ENCODE measurements at places on chromosomes 7 and 10.

DNA sequence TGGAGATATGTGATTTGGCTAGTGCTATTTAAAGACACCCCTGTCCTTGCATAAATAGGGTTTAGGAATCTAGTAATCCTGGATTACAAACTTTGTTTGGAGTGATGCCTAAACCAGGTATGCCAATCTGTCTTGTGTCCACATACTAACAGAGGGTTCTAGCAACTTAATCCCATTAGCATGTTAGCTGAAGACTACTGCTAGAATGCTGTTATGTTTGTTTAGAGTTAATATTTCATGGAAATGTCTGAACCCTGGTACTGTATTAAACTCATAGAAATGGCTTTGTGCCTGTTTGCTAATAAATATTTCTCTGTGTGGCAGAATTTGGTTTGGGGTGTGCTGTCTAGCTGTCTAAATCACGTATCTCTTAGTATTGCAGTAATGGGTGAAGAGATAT, 150.8 kb downstream of the PFKFB3 start:
- no peak overlapping the region for H3K27ac ChIP-seq
- no peaks in the 10 kb centered on the region for H3K4me1 ChIP-seq

- no peak overlapping the region for H3K27ac ChIP-seq
- no peaks in the 10 kb centered on the region for H3K36me3 ChIP-seq
- H3K27me3 ChIP-seq = no peaks in the 10 kb centered on the region
- DNase-seq = no peak
- no peak overlapping the region for H3K4me3 ChIP-seq
- no peaks in the 10 kb centered on the region for H3K4me1 ChIP-seq
Measured at GRCh38 chr10:28509286-28509685, 23.6 kb upstream of the WAC start.

DNA sequence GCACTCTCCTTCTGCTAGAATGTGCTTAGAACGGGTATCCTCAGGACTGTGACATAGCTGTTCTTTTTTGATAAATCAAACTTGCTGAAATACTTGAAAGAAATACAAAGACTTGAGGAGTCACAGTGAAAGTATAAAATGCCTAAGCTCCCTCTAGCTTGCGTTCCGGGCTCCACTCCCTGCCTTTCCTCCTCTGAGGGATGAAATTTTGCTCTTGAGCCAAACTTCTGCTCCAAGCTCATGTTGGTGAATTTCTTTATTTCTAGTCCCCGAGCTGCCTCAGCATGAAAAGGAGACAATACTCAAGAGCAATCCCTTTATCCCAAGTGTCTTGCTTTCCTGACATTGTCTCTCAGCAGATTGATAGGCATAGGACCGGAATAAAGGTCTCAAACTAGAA, 499.6 kb upstream of the ADARB2 start:
- H3K27ac ChIP-seq = no peak overlapping the region
- no peak for DNase-seq
- H3K27me3 ChIP-seq = no peaks in the 10 kb centered on the region
- H3K36me3 ChIP-seq = no peaks in the 10 kb centered on the region

DNA sequence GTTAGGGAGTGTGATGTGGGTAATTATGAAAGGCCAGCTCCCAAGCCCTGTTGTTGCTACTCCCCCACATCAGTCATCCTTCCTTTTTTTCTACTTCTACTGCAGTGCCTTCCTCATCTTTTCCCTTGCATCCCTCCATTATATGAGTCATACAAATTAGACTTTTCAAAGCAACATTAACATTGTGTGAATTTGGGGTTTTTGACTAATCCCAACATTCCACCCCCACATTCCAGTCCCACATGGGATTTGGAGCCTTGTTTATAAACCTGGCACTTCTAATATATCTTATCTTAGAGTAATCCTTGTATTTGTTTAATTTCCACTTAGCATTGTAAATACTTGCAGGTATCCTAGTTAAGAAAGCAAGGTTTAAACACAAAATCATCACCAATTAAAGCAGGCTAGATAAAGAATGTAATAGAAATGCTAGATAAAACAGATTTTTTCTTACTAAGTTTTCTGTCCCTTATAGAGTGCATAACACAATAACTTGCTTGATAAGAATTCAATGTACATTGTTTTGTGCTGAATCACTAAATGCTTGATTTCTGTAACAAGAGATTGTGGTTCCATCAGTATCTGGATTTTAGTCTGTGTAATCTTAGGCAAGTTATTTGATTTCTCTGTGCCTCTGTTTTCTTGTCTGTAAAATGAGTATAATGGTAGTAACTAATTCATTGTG, 165.8 kb downstream of the CFTR start:
- no peak overlapping the region for H3K4me3 ChIP-seq
- H3K27me3 ChIP-seq = no peaks in the 10 kb centered on the region
- DNase-seq = no peak
- no peaks in the 10 kb centered on the region for H3K4me1 ChIP-seq
- no peaks in the 10 kb centered on the region for H3K36me3 ChIP-seq

GRCh38 chr7:112172870-112173567, 33.2 kb downstream of the DOCK4 start:
- H3K4me1 ChIP-seq = no peaks in the 10 kb centered on the region
- no peaks in the 10 kb centered on the region for H3K27me3 ChIP-seq
- H3K36me3 ChIP-seq = no peaks in the 10 kb centered on the region
- H3K27ac ChIP-seq = peak overlapping the region; percentile 27

GRCh38 chr10:53314876-53315275, 542.3 kb upstream of the MBL2 start:
- H3K4me3 ChIP-seq = no peak overlapping the region
- H3K36me3 ChIP-seq = no peaks in the 10 kb centered on the region
- H3K27me3 ChIP-seq = no peaks in the 10 kb centered on the region
- DNase-seq = no peak
- H3K4me1 ChIP-seq = no peaks in the 10 kb centered on the region
- H3K27ac ChIP-seq = no peak overlapping the region

DNA sequence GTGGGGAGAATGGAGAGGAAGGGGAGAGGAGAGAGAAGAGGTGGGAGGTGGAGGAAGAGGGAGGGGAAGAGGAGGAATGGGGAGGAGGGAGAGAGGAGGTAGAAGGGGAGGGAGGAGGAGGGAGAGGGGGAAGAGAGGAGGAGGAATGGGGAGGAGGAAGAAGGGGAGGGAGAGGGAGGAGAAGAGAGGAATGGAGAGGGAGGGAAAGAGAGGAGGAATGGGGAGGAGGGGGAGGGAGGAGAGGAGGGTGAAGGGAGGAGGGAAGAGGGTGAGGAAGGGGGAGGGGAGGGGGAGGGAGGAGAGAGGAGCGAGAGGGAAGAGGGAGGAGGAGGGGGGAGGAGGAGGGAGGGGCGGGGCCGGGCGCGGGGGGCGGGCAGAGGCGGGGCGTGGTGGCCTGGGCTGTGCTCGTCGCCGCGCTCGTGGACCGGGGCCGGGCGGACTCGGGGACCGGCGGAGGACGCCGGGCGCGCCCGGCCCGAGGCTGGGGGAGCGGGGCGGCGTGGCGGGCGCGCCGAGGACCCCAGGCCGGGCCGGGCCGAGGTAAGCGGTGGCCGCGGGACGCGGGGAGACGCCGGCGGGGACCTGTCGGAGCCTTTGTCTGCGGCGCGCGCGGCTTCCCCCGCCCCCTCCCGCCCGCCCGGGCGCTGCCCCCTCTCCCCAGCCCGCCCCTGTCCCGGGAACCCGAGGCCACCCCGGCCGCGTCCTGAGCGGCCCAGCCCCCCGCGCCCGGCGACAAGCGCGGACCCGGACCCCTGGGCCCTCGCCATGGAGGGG, at the start of gene SLC29A4:
Gene SLC29A4, plus strand, starts transcription at position 401 of the 774 bp plus-strand sequence. CDS start 4,874 bp downstream, outside the sequence.
- no peak for DNase-seq
- no peaks in the 10 kb centered on the region for H3K4me1 ChIP-seq
- H3K27ac ChIP-seq = peak within 1 kb of the TSS; percentile 4
- peak within 1 kb of the TSS; percentile 27 for H3K4me3 ChIP-seq

GRCh38 chr7:116542618-116543017, 17.8 kb downstream of the CAV1 start:
- H3K4me1 ChIP-seq = no peaks in the 10 kb centered on the region
- H3K27ac ChIP-seq = peak overlapping the region; percentile 28
- no peak for DNase-seq
- H3K36me3 ChIP-seq = no peaks in the 10 kb centered on the region
- no peak overlapping the region for H3K4me3 ChIP-seq

DNA sequence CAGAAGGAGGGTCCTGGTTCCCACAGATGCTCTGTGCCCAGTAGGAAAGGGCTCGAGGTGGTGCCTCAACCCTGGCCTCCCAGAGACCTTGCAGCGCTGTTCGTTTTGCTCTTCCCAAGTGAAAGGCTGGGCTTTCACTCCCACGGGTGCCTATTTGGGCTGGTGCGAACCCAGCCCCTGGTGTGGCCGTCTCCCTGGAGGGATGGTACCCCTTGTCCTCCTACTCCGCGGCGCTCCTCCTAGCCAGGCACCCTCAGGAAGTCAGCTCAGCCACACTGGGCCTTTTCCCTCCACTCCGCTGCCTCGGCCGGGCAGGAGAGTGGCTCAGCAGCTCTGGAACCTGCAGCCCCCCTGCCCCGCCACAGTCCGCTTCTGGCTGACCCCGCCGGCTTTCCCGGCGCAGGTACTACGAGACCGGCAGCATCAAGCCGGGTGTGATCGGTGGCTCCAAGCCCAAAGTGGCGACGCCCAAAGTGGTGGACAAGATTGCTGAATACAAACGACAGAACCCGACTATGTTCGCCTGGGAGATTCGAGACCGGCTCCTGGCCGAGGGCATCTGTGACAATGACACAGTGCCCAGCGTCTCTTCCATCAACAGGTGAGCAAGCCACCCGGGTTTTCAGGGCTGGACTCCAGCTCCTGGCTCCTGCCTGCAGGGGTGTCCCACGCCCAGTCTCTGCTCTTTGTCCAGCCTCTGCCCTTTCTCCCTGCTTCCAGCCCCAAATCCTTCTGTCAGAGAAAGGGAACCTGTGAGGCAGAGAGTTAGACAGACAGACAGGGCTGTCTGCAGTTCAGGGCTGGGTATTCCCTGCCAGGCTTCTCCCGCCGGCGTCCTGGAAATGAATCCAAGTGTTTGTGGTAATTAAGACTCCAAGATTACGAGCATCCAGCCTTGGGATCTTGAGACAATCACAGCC, 5.2 kb downstream of the PAX2 start:
- H3K27me3 ChIP-seq = peaks cover 57% of the 10 kb centered on the region
- no peak overlapping the region for H3K4me3 ChIP-seq
- H3K27ac ChIP-seq = no peak overlapping the region
- no peaks in the 10 kb centered on the region for H3K36me3 ChIP-seq
- no peak for DNase-seq
- no peaks in the 10 kb centered on the region for H3K4me1 ChIP-seq

GRCh38 chr7:2037301-2037807, 195.4 kb downstream of the MAD1L1 start:
- no peaks in the 10 kb centered on the region for H3K27me3 ChIP-seq
- DNase-seq = no peak
- H3K36me3 ChIP-seq = no peaks in the 10 kb centered on the region
- H3K4me1 ChIP-seq = no peaks in the 10 kb centered on the region
- peak overlapping the region; percentile 12 for H3K4me3 ChIP-seq

GRCh38 chr7:136709876-136710275, 158.6 kb upstream of the CHRM2 start:
- no peaks in the 10 kb centered on the region for H3K4me1 ChIP-seq
- no peak overlapping the region for H3K27ac ChIP-seq
- H3K36me3 ChIP-seq = no peaks in the 10 kb centered on the region
- H3K27me3 ChIP-seq = no peaks in the 10 kb centered on the region
- no peak for DNase-seq

DNA sequence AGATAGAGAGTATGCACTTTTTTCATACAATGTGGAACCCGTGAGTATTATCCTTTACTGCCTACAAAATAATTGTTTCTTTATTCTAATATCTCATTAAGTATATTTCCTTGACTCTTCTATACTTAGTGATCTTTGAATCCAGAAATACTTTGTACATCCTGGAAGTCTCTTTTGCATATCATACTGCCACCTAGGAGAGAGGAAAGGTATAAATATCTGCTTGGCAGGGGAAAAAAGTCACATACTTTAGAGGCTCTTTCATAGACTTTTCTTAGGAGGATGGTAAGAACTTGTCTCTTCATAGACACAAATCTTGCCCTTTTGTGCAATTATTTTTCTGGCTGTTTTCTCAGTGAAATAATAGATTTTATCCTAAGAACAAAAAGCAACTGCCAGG, 436.0 kb downstream of the PAXIP1 start:
- DNase-seq = no peak
- H3K4me3 ChIP-seq = no peak overlapping the region
- H3K27me3 ChIP-seq = no peaks in the 10 kb centered on the region
- H3K27ac ChIP-seq = no peak overlapping the region
- H3K4me1 ChIP-seq = no peaks in the 10 kb centered on the region

- DNase-seq = no peak
- H3K4me3 ChIP-seq = no peak overlapping the region
- no peaks in the 10 kb centered on the region for H3K36me3 ChIP-seq
- no peak overlapping the region for H3K27ac ChIP-seq
Measured at GRCh38 chr7:132732321-132732865, 156.1 kb upstream of the PLXNA4 start.

DNA sequence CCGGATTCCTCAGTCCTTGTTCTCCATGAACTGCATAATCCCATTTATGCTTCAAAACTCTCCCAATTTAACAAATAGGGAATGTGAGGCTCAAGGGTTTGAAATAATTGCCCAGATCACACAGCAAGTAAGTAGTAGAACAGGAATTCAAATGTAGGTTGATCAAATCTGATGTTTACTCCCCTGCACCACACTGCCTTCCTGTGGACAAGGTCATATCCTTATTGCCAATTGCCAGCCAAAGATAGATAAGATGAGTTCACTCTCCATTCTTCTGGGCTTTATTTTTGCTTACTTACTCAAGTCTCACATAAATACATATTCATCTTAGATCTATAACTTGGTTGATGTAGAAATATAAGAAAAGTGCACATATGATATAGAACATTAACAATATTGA, 435.2 kb upstream of the ETV1 start:
- no peak for DNase-seq
- no peaks in the 10 kb centered on the region for H3K36me3 ChIP-seq
- H3K4me1 ChIP-seq = no peaks in the 10 kb centered on the region
- H3K27me3 ChIP-seq = no peaks in the 10 kb centered on the region
- no peak overlapping the region for H3K4me3 ChIP-seq

GRCh38 chr7:103573479-103574058, 127.6 kb upstream of the SLC26A5 start:
- H3K4me3 ChIP-seq = no peak overlapping the region
- no peak overlapping the region for H3K27ac ChIP-seq
- no peaks in the 10 kb centered on the region for H3K4me1 ChIP-seq

GRCh38 chr7:105675934-105676371, 94.7 kb upstream of the EFCAB10 start:
- H3K36me3 ChIP-seq = no peaks in the 10 kb centered on the region
- H3K4me3 ChIP-seq = no peak overlapping the region
- H3K4me1 ChIP-seq = no peaks in the 10 kb centered on the region
- H3K27ac ChIP-seq = no peak overlapping the region
- DNase-seq = no peak
- H3K27me3 ChIP-seq = no peaks in the 10 kb centered on the region

GRCh38 chr7:43077732-43078391, 34.6 kb upstream of the HECW1 start:
- no peaks in the 10 kb centered on the region for H3K27me3 ChIP-seq
- H3K4me3 ChIP-seq = no peak overlapping the region
- no peaks in the 10 kb centered on the region for H3K36me3 ChIP-seq
- H3K27ac ChIP-seq = no peak overlapping the region

GRCh38 chr7:26286157-26286556, 5.5 kb upstream of the SNX10 start:
- no peak overlapping the region for H3K27ac ChIP-seq
- no peak for DNase-seq
- H3K27me3 ChIP-seq = no peaks in the 10 kb centered on the region
- no peak overlapping the region for H3K4me3 ChIP-seq
- H3K4me1 ChIP-seq = no peaks in the 10 kb centered on the region

- H3K36me3 ChIP-seq = no peaks in the 10 kb centered on the region
- DNase-seq = peak; percentile 77
- no peaks in the 10 kb centered on the region for H3K4me1 ChIP-seq
- no peaks in the 10 kb centered on the region for H3K27me3 ChIP-seq
- H3K4me3 ChIP-seq = peak overlapping the region; percentile 38
- H3K27ac ChIP-seq = peak overlapping the region; percentile 98
Measured at GRCh38 chr10:22252224-22252800, 34.5 kb upstream of the EBLN1 start.
